Hindlimb muscle (tissue), 1 donor: ENCODE measurements at places on chromosomes 2 and 18.

- no peak for DNase-seq
Observed at GRCh38 chr2:395886-396285, 108.0 kb upstream of the ALKAL2 start.

GRCh38 chr2:118255771-118256372 is 167.6 kb downstream of the INSIG2 start:
- DNase-seq = no peak

- DNase-seq = peak; percentile 63
Observed at GRCh38 chr2:176001281-176001915, 669 bp downstream of the LNPK start.

DNA sequence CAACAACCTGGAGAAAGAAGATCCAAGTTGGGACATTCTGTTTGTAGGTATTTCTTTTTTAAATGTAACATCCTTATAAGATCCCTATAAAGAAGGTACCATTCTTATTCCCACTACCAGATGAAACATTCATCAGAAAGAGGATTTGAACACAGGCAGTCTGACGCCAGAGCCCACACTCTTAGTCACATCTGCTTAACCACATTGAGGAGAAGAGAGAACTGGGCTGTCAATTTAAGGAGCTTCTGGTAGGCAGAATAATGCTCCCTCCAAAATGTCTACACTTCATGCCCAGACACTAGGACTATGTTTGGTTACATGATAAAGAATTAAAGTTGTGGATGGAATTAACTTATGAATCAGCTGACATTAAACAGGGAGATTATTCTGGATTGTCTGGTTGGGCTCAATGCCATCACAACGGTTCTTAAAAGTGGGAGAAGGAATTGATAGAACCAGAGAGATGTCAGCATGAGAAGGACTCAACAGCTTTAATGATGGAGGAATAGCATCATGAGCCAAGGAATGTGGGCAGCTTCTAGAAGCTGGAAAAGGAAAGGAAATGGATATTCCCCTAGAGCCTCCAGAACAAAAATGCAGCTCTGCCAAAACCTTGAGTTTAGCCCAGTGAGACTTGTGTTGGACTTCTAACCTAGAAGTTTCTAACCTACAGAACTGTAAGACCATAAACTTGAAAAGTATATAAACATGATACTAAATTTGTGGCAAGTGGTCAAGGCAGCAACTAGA is 82.2 kb downstream of the KLF7 start:
- peak; percentile 15 for DNase-seq

GRCh38 chr2:152542995-152543481 is 174.2 kb downstream of the PRPF40A start:
- peak; percentile 75 for DNase-seq

DNA sequence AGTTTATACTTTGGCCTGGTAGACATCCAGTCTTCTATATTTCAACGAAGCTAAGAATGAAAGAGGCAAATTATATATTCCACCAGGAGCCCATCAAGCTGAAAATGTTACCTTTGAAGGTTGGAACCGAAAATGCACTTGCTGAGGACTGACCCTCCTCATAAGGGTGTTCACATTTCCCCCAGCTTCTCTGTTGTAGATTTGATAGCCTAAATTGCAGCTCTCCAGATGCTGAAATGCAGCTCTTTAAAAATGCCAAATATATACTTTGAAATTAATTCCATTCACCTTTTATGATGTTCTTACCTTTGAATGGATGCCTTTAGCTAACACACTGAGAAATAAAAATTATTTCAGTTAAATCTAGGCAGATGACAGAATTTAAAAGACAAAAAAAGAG is 1.8 kb upstream of the FIGN start:
- no peak for DNase-seq

GRCh38 chr18:42480441-42480840 is 525.4 kb downstream of the PIK3C3 start:
- no peak for DNase-seq

GRCh38 chr2:8657423-8658062 is 24.3 kb upstream of the ID2 start:
- DNase-seq = no peak

DNA sequence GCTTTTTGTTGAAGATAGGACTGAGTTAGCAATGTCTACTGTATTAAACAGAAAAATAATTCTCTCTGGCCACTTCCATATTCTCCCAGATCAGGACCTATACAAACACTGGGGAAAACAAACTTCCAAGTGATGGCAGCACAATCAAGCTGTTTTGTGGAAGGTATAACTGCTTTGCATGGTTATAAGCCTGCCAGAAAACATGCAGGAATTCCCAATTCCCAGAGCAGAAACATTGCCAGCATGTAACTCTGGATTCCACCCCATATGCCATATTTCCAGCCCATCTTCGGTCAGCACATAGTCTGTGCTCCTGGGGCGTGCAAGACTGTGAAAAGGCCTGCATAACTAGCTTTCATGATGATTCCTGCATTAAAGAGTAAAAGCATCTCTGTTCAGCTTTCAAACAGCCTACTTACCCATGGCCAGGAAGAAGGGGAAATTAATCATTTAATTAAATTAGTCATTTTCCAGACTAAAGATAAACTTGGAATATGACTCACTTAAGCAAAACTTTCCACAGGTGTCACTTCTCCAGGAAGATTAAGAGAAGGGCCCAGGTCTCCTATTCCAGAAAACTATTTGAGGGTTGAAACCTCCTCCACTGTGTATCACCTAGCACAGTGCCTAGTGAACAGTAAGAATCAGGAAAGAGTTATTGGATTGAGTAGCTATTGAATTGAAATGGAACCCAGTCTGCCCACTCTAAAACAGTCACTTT is 280.5 kb downstream of the NRXN1 start:
- DNase-seq = peak; percentile 56

GRCh38 chr18:3283253-3283863 is 21.4 kb downstream of the MYL12B start:
- no peak for DNase-seq

DNA sequence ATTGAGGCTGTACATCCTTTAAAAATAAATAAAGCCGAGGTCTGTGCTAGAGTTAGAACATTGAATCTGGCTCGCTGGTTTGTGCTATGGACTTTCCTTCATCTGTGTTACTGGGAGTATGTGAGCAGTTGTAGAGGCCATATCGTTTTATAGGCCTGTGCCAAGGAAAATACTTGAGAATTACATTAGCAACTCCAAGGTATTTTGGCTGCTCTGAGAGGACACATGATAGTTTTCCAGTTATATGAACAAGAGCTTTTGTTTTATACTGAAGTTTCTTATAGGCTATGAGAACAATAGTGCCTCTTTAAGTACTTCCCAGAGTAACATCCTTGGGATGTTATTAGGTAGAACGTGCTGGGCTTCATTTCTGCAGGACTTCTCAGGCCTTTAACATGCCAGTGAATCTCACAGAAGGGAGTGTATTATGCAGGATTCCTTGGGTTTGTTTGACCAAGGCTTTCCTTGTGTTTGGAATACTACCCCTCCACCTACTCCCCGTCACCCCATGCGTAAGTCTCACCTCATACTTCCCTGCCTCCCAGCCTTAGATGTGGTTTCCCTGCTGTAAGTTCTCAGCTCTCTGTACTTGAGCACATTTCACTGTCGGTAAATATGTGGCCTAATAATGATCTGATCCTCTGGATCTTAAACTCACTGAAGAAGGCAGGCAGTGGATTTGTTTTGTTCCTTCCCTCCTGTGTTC is 21.0 kb downstream of the TCF7L1 start:
- DNase-seq = no peak

DNA sequence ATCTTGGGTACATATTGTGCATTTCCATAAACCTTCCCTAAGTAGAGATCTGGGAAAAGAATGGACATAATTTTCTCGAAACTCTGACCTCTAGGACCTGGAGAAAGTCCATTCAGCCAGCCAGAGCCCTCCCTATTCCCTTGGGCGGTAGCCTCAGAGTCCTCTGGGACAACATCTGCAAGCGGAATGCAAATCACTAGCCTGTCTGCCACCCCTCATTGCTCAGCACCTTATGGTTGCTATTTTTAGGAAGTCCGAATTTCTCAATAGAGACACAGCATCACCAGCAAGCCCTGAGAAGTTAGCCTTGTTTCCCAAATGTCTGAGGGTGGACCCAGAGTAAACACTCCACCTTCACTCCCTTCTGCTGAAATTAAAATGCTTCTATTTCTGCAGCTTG is 17.6 kb upstream of the CD28 start:
- no peak for DNase-seq

DNA sequence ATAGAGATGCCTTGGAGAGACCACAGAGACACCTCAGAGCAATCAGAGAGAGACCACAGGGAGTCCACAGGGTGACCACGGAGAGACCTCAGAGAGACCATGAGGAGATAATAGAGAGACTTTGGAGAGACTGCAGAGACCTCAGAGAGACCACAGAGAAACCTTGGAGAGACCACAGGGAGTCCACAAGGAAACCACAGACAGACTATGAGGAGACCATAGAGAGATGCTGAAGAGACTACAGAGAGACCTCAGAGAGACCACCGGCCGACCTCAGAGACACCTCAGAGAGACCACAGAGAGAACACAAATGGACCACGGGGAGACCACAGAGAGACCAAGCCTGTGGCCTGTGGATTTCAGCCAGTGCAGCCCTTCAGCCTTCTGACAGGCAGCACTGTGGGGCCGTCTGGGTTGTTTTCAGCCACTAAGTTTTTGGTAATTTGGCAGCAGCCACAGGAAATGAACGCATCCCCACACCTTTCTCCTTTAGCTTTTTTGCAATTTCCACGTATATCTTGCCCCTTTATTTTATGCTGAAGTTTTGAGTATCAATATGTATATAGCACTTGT is 11.4 kb upstream of the TMEM18 start:
- no peak for DNase-seq

DNA sequence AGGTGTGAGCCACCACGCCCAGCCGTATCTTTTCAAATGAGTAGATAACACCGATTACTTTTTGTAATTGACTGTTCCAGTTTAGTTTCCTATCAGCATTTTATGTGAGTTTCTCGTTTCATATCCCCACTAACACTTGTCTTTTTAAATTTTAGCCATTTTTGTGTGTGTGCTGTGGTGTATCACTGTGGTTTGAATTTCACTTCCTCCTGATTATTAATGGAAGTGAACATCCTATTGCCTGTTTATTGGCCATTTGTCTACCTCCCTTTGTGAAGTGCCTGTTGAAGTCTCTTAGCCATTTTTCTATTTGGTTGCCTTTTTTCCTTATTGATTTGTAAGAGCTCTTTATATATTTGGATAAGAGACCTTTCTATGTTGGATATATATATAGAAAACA is 91.7 kb upstream of the STON1 start:
- no peak for DNase-seq
